ENCODE measurements at places on chromosomes 16 and 17.

- DNase-seq: no peak
Observed at GRCh38 chr16:20870122-20870820, 29.9 kb downstream of the DCUN1D3 start.

DNA sequence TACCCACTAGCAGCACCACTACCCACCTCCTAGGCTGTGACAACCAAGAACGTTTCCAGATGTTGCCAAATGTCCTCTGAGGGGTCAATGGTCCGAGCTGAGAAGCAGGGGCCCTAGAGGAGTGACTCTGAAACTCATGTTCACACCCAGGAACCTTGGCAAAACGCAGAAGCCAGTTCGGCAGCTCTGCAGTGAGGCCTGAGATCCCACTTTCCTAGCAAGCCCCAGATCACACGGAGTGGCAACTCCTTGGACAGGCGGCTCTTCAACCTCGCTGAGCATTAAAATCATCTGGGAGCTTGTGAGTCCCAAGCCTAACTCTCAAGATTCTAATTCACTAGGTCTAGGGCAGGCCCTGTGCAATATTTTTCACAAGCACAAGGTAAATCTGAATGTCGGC is 17.3 kb downstream of the ELAC2 start:
- DNase-seq: no peak

- no peak for DNase-seq
Observed at GRCh38 chr16:894841-895240, 75.9 kb downstream of the LMF1 start.

DNA sequence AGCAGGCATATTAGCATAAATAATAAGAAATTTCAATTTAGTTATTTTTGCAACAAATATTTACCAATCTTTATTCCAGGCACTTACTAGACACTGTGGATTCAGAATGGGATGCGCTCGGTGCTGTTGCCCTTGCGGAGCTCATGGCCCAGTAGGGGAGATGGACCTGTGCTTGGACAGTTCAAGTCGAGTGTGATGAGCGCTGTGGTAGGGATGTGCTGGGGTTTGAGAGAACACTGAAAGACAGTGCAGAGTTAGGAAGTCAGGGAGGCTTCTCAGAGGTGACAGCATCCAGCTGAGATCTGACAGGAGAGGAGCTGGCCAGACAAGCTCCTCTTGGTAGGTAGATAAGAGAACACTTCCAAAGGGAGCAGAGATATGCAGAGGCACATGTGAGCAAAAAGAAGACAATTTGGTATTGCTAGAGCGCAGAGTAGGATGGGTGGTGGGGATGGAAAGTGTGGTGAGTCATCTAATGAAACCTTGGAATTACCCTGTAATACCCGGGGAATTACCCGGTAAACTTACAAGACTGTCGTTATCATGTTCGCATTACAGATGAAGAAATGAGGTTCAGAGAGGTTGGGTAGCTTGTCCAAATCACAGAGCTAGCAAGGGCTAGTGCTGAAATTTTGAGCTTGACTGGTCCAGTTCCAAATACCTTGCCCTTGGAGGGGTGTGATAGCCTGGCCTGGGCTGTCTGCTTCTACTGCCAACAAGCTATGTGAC is 298.1 kb upstream of the N4BP1 start:
- no peak for DNase-seq

DNA sequence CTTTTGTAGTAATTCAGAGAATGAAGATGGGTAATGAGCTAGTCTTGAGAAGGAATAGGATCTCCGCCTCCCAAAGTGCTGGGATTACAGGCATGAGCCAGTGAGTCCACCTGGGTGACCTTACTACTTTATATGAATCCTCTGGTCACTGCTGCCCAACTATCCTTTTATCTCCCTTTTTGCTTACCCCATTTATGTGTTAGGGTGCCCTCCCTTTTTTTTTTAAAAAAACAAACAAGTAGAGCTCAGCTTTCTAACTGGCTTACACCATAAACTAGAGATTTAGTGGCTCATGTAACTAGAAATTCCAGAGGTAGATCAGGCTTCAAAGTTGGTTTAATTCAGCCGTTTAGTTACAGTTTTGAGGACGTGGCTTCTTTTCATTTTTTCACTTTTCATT is 15.6 kb downstream of the USP10 start:
- DNase-seq: peak; percentile 63

- DNase-seq: no peak
Observed at GRCh38 chr16:82046941-82047340, 11.9 kb downstream of the HSD17B2 start.

- DNase-seq: no peak
Observed at GRCh38 chr16:67087803-67088202, 21.9 kb upstream of the PHAF1 start.

DNA sequence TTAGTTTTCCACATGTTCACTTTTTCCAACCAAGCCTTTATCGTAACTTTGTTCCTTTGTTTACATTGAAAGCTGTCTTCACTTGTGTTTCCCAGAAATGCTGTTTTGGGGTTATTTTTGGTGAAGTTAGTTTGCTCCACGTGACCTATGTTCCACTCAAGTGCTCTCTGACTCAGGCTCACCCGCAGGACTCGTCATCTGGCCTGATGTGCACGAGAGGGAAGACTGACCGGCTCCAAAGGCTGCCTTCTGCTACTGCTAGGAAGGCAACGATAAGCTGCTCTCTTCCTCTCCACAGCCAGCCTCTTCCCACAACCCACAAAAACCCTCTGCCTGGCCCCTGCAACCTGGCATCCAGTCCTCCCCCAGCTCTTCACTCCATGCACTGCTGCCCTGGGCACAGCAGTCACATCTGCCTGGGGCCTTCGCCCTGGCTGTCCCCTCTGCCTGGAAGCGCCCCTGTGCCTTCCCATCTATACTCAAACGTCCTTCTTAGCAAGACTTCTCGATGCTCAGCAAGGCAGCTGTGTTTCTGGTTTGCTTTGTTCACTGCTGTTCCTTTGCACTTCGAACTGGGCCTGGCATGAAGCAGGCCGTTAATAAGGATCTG is 28.0 kb downstream of the ZCCHC14 start:
- peak; percentile 55 for DNase-seq

DNA sequence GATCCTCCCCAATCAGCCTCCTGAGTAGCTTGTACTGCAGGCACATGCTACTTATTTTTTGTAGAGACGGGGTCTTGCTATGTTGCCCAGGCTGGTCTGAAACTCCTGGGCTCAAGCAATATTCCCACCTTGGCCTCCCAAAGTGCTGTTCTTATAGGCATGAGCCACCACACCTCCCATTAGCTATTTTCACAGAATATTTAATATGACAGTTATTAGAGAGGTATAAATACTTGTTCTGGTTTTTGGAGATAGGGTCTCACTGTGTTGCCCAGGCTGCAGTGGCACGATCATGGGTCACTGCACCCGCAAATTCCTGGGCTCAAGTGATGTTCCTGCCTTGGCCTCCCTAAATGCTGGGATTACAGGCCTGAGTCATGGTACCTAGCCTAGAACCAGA is 21.1 kb downstream of the ZNF213 start:
- DNase-seq: no peak

- DNase-seq: no peak
Observed at GRCh38 chr17:57215317-57215716, 41.0 kb upstream of the MSI2 start.

GRCh38 chr16:14186007-14186794 is 115.1 kb downstream of the MRTFB start:
- peak; percentile 94 for DNase-seq

GRCh38 chr17:34370997-34371395 is 8.0 kb upstream of the CCL1 start:
- no peak for DNase-seq

- no peak for DNase-seq
Observed at GRCh38 chr16:81384006-81384405, 60.6 kb upstream of the CMIP start.

- peak; percentile 23 for DNase-seq
Observed at GRCh38 chr16:87678618-87679017, 76.3 kb downstream of the JPH3 start.

DNA sequence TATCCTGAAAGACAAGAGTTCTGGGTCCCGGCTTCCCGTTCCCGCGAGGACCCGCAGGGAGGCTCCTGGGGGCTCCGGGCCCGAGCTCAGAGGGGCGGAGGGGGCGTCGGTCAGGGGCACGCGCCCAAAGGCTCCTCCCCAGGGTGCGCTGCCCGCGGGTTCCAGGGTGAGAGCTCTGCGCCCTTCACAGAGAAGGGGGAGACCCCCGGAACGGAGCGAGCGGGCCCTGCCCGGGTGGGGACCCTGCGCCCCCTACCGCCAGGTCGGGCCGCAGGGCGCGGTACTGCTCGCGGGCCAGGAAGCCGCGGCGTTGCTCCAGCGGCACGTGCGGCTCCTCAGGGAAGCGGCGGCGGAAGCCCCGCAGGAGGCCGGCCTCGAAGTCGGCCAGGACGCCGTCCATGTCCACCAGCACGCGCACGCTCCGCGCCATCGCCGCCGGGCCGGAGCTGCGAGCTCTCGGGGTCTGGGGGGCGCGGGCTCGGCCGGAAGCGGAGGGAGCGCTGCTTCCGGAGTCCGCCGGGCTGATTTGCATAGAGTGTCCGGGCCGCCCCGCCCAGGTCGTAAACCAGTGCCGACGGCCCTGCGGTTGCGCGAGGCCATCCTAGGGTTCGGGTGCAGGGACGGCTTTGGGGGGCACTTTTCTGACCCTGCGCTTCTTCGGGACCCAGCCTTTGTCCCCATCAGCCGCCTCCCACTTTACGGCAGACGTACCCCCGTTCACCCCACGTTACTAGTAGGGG is at the start of gene NT5C:
NT5C (minus strand) TSS at position 465 of the 740 bp plus-strand sequence; CDS start at position 430, 35 bp downstream.
- DNase-seq: peak; percentile 94

- no peak for DNase-seq
Observed at GRCh38 chr17:10806545-10807262, 2.8 kb upstream of the TMEM238L start.

GRCh38 chr16:16868727-16869126 is 489.8 kb downstream of the NPIPA7 start:
- DNase-seq: no peak

DNA sequence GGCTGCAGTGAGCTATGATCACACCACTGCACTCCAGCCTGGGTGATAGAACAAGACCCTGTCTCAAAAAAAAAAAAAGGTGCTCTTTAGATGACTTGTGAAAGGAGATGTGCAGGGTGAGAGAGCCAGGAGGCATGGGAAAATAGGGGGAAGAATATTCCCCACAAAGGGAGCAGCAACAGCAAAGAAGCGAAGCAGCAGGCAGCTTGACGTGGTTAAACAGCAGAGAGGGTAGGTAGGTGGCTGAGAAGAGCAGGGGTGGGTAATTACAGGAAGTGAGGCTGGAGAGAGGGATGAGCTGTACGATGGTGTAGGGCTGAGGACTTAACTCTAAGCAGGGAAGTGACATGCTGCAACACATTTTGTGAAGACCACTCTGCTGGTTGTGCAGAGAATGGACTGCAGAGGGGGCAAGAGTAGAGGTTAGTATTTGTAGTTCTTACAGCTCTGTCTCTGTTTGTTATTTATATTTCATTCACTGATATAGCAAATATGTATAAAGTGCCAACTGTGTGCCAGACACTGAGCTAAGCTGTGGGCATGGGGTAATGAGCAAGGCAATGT is 1.6 kb downstream of the HEATR3 start:
- DNase-seq: no peak

DNA sequence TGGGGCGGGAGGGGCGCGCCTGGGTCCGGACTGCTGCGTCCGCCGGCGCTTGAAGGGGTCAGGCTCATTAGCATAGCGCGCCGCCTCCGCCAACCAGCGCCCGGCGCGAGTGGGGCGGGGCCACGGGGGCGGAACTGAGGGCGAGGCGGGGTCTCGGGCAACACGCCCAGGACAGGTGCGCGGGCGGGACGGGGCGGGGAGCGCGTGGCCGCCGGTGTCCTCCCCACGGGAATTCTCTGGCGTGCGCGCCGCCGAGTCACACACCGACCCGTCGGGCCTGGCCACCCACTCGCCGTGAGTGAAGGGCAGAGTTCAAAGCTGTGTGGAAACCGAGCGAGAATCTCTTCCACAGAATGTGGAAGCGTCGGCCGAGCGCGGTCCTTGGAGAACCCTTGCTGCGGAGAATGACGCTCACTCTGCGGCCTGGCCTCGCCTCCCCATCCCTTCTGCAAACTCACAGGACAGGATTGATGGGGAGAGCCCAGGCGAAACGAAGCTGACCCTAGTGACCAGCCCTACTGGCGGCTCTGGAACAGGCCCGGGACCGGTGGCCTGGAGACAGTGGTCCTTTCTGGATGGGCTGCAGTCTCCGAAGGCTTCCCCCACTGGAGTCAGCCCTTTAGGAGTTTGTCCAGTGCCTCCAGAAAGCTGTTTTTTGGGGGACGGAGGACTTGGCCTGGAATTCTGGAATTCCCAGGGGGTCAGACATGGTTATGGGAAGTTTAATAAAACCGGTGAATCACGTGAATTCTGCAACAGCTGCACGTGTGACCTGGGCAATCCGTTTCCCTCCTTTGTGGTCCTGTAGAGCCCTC is at the start of gene SNAI3:
SNAI3 (minus strand) TSS at position 69 of the 815 bp plus-strand sequence. CDS start 101 bp downstream, outside the sequence.
- DNase-seq: peak; percentile 94

GRCh38 chr17:14289162-14289561 is 11.7 kb upstream of the HS3ST3B1 start:
- DNase-seq: no peak

- no peak for DNase-seq
Observed at GRCh38 chr16:5922686-5923085, 825.1 kb upstream of the EEF2KMT start.

GRCh38 chr17:27332047-27332393 is 38.1 kb downstream of the WSB1 start:
- DNase-seq: peak; percentile 53

DNA sequence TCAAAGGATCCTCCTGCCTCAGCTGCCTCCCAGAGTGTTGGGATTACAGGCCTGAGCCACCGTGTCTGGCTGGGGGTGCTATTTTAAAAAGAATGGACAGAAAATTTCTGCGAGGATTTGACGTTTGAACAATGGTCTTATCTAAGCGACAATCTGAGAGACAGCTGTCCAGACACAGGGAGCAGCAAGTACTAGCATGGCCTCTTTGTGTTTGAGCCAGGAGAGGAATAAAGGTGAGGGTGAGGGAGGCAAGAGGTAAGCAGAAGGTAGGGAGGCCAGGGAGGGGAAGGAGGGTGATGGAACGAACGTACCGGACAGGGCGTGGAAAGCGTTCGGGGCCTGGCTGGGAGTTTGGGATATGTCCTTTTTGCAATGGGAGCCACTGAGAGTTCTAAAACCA is 59.2 kb downstream of the PITPNC1 start:
- DNase-seq: no peak

GRCh38 chr17:51166987-51167931 is 1.0 kb downstream of the NME2 start:
- peak; percentile 57 for DNase-seq

DNA sequence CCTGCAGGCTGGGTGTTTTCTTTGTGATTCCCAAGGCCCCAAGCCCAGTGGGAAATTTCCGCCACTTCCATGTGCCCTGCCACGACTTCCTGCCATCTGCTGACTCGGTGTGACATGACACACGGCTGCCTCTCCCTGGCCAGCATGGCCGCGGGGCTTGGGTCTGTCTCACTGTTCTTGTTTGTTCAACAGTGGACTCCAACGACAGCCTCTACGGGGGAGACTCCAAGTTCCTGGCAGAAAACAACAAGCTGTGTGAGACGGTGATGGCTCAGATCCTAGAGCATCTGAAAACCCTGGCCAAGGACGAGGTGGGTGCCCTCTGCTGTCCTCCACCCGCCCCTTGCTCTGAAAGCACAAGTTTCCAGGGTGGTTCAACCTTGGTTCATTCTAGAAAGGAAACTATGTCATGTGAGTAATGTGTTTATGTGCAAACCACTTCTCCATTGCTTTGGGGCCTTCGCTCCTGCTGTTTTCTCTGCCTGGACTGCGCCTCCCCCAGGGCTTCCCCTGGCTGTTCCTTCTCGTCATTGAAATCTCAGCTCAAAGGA is 26.8 kb downstream of the KNOP1 start:
- DNase-seq: no peak

GRCh38 chr16:72825912-72826621 is 221.9 kb downstream of the ZFHX3 start:
- no peak for DNase-seq
